ENCODE measurements at places on chromosomes 6 and 20.

- no peak for DNase-seq
Observed at GRCh38 chr20:50001784-50002311, 19.1 kb downstream of the SNAI1 start.

DNA sequence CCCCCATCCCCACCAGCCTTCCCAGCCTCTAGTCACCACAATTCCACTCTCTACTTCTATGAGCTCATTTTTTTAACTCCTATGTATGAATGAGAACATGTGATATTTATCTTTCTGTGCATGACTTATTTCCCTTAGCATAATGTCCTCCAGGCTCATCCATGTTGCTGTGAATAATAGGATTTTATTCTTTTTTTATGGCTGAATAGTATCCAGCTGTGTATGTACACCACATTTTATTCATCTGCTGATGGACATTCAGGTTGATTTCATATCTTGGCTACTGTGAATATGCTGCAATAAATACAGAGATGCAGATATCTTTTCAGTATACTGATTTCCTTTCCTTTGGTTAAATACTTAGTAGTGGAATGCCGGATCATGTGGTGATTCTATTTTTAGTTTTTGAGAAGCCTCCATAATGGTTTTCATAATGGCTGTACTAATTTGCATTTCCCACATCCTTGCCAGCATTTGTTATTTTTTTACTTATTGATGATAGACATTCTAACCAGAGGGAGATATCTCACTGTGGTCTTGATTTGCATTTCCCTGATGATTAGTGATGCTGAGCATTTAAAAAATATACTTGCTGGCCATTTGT is 194.9 kb downstream of the PACRG start:
- DNase-seq, result no peak

GRCh38 chr6:121201105-121201504 is 133.2 kb downstream of the TBC1D32 start:
- DNase-seq, result no peak

GRCh38 chr6:39407446-39407993 is 85.0 kb upstream of the KCNK16 start:
- DNase-seq, result no peak

GRCh38 chr6:33672808-33673207 is 38.7 kb downstream of the UQCC2 start:
- no peak for DNase-seq

GRCh38 chr6:63149730-63150129 is 61.5 kb upstream of the FKBP1C start:
- no peak for DNase-seq

DNA sequence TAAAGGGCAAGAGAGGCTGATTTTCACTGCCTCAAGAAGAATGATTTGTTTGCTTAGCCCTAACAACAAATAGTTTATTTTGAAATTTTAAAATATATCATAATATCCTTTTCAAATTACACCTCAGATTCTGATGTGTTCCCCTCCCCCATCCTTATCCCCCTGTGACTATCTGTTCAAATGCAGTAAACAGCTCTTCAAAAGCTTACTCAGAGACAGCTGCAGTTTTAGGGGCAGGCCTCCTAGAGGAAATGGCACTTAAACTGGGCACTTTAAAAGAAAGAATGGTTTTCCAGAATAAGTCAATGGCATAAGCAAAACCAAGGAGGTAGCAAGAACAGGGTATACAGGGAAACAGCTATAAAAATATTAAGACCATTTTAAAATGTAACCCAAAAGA is 118.6 kb upstream of the UST start:
- no peak for DNase-seq

DNA sequence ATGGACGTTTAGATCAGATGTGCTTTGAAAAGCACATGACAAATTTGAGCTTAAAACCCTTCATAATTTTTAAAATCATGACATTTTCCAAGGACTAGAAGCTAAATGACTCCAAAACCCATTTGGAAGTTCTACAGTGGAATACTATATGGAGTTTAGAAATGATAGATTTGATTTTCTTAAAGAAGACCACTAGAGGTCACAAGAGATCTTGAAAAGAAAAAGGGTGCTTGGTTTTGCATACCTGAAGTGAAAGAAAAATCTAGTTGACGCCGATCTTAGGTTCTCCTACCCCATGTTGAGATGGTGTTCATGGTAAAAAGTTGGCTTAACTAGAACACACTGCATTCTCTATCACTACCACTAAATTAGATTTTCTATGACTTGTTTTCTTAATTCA is 31.5 kb downstream of the CFAP61 start:
- no peak for DNase-seq

DNA sequence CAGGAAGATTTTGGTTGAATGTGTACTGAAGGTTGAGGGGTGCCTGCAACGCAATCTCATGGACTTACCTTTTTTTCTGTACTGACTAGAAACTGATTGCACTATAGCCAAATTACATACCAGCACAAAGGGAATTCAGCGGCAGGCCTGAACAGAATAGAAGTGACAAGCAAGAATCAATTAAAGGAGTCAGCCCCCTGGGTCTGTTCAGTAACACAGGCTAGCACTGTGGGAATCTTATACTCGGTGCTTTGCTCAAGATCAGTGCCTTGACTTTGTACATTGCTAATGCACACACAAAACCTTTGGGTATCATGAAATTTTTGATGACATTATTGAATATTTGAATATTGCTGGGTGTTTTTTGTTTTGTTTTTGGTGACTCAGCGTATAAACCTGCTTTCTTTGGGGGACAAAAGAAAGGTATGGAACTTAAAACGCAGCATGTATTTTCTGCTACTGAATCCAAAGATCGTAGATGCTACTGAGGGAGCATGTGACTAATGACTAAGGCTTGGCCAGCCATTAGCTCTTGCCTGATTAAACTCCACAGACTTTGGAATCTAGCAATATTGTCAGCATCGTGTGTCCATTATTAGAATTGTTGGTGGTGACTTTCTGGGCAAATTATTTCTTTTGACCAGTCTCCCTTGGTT is 236.6 kb downstream of the ARID1B start:
- DNase-seq, result no peak

- no peak for DNase-seq
Observed at GRCh38 chr6:50958148-50958697, 139.6 kb downstream of the TFAP2B start.

- DNase-seq, result peak; percentile 65
Observed at GRCh38 chr6:7107578-7108195, at the start of gene RREB1. Gene RREB1 (plus strand): TSS chr6:7107961. CDS start chr6:7181912, 73,951 bp downstream.

GRCh38 chr20:44247586-44248409 is 690 bp downstream of the GDAP1L1 start:
- DNase-seq, result no peak
